Naive thymus-derived CD8-positive, alpha-beta T cell (primary cell): ENCODE measurements at places on chromosomes 7 and 10. TPM values are rescaled to one million over a fixed set of nuclear protein-coding genes. Genes with fewer than 3 reads are reported as not detected.

- peaks cover 12% of the 10 kb centered on the region for H3K4me1 ChIP-seq
- H3K27ac ChIP-seq = no peak overlapping the region
- H3K36me3 ChIP-seq = peaks cover 6% of the 10 kb centered on the region
- H3K27me3 ChIP-seq = no peaks in the 10 kb centered on the region
Measured at GRCh38 chr7:111180338-111180737, 89.4 kb downstream of the LRRN3 start.

The OIT3 gene
- total RNA-seq = not detected

The CFTR gene
- not detected for total RNA-seq

The ICA1 gene
- 0.96 TPM for total RNA-seq
